ENCODE measurements at places on chromosomes 12 and 14.

- DNase-seq: no peak
These were observed 29.5 kb upstream of the RPLP0 start for GRCh38 chr12:120230326-120230973.

GRCh38 chr12:23885394-23885793 lies 64.1 kb downstream of the SOX5 start:
- no peak for DNase-seq

- DNase-seq: no peak
These were observed 97.9 kb downstream of the SOX5 start for GRCh38 chr12:23851602-23852001.

DNA sequence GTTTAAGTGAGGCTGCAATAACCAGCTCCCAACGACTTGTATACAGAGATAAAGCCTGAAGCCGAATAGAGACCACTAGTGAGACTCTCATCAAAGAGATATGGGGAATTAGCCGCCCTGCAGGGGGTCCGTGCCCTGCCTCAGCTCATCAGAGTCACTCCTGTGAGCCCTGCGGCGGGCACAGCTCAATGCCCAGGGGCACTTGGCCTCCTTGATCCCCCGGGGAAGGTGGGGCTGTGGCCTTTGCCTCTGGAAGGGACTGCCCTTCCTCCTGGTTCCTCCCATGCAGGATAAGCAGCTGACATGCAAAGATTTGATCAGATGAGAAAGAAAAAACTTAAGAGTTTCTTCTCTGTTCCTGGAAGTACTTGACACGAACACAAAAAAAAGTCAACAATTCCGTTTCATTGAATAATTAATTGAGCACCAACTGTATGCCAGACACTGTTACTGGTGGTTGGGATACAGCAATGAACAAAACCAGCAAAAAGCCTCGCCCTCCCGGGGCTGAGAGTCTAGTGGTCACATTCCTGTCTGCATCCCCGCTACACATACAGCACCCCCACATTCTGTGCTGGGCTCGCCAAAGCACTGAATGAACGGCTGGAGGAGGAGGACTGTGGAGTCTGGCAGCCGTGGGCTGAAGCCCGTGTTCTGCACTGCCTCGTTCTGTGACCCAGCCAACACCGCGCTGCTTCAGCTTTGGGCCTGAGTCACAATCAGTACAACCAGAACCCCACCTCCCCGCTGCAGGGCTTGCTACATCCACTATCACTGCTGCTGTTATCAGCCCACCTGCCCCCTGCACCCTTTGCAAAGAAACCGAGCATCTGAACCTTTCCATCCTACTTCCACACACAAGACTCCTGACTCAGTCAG lies 10.3 kb downstream of the TTC7B start:
- no peak for DNase-seq

Measured in activated gamma-delta T cell treated with anti-CD3 and anti-CD28 coated beads, Interleukin-2, amount 50 U/mL, for 16 hours (primary cell).